NCI-H2171 treated with DMSO at 0.1 percent for 48 hours (cell line): ENCODE measurements at places on chromosomes 2 and 18.

DNA sequence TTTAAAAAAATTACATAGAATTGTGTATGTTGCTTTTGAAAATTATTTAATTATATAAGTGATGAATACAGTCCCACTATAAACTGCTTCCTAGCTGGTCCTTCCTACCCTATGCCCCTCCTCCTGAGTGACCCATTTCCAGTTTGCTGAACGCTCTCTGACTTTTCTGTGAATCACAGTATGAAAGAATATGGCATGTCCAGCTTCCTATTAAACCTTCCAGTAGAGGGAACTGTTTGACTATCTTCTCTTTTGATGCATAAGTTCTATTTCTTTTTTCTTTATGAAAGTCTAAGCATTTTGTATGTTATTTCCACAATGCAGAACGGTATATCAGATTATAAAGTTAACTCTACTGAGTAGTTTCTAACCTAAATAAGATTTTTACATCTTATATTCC, 41.3 kb downstream of the PSMG2 start:
- peak; percentile 68 for DNase-seq

DNA sequence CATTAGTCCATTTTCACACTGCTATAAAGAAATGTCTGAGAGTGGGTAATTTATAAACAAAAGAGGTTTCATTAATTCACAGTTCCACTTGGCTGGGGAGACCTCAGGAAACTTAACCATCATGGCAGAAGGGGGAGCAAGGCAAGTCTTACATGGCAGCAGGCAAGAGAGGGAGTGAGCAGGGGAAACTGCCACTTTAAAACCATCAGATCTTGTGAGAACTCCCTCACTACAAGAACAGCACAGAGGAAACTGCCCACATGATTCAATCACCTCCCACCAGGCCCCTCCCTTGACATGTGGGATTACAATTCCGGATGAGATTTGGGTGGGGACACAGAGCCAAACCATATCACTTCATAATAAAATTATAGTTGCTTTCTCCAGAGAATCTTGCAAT, 365.5 kb upstream of the ID2 start:
- no peak for DNase-seq

GRCh38 chr2:172079416-172079815, 5.9 kb upstream of the DLX1 start:
- DNase-seq = no peak

- DNase-seq = no peak
Measured at GRCh38 chr2:18194161-18194560, 315.7 kb downstream of the KCNS3 start.

GRCh38 chr18:7926526-7926925, 359.4 kb downstream of the PTPRM start:
- DNase-seq = peak; percentile 32

GRCh38 chr18:49884959-49885358, 71.6 kb upstream of the ACAA2 start:
- no peak for DNase-seq

GRCh38 chr2:44886414-44886813, 55.1 kb upstream of the SIX3 start:
- no peak for DNase-seq

DNA sequence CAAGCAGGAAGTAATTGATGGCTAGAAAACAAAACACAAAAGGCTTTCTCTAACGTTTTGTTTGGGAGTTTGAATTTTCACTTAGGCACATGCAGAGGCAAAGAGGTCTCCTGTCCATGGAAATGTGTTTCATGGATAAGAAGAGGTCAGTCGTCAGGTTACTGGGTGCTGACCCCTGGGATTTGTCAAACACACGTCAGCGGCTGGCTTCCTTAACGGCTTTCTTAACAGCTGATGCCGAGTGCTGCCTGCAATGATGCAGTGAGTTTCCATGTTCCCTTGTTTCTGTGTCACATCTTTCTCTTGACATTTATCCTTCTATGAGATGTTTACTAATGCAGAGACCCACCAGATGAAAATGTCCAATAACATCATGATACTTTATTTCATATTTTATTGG, 31.7 kb downstream of the GPR39 start:
- no peak for DNase-seq

GRCh38 chr2:161036926-161037325, 123.3 kb upstream of the TANK start:
- no peak for DNase-seq
